ENCODE measurements at places on chromosomes 3 and 15. TPM values are rescaled to one million over a fixed set of nuclear protein-coding genes. Genes with fewer than 3 reads are reported as not detected.

DNA sequence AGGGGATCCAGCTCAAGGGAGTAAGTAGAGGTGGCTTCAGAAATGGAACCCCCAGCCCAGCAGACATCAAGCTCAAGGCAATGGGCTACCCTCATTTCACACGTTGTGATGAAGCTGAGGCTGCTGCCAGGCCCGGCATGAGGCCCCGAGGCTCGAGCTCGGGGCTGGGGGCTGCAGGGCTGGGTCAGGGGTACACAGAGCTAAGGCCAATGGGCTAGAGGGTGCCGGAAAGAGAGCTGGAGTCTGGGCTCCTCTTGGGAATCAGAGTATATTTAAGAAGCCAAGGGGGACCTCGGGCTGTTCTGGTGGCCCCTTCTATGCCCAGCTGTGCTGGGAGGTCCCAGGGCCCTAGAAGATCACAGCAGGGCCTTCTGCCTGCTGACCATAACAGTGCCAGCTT lies 7.4 kb downstream of the PRSS50 start:
- peak; percentile 65 for DNase-seq

DNA sequence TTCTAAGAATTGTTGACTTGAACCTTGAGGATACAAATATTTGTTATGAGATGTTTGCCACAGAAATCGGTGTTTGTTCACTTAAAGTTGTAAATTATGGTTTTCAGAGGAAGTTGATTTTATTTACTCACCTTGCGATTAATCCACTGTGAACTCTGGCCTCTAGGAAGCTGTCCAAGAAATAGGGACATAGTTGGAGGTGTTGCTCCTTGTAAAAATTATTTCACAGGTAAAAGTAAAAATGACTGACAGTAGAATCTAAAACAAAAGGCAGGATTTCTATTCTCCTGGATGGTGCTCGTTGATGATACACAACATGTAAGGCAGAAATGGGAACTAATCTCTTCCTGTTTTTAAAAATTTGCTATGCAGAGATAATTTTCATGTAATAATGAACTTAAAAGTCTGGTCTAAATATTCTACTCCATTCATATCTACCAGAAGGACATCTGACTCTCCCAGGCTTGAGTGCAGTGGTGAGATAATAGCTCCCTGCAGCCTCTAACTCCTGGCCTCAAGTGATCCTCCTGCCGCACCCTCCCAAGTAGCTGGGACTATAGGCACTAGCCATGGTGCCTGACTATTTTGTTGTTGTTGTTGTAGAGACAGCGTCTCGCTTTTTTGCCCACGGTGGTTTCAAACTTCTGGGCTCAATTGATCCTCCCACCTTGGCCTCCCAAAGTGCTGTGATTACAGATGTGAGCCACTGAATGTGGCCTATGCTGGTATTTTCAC lies 17.1 kb upstream of the LZTFL1 start:
- no peak for DNase-seq

Gene HRH1
- total RNA-seq: 5.5 TPM

GRCh38 chr15:59281699-59282098 lies 75.1 kb downstream of the LDHAL6B start:
- DNase-seq: no peak

GRCh38 chr3:36786921-36787890 lies 22.9 kb upstream of the DCLK3 start:
- no peak for DNase-seq

Gene SAMMSON
- 0.28 TPM for total RNA-seq

DNA sequence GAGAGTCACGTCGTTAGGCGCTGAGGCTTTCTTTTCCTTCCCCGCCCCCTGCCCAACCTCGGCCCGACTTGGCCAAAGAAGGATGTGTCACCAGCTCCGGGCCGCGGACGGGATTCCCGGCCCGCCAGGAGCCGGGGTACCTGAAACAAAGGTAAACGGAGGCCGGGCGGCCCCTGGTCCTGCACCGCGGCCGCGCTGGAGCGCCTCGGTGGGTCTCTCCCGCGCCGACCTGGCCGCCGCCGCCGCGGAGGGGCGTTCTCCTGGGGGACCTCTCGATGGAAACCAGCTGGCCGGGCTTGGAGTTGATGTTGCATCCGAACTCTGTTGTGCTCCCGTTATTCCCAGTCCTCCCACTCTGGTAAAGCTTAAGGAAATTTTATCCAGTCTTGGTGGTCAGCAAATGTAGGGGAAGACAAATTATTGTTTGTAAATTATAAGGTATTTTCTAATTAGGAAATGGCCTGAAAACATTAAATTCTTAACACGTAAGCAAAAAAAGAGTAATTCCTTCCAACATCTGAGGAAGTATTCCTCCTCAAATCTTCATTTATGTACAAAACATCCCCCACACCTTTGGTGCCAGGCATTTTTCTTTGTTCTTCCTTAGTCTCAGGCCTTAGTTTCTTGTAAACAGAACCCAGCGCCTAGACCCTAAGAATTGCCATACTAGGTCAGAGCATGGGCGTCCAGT lies 888 bp downstream of the PPP2R3A start:
- DNase-seq: no peak

- DNase-seq: no peak
Observed at GRCh38 chr3:153552887-153553604, 391.0 kb downstream of the RAP2B start.

DNA sequence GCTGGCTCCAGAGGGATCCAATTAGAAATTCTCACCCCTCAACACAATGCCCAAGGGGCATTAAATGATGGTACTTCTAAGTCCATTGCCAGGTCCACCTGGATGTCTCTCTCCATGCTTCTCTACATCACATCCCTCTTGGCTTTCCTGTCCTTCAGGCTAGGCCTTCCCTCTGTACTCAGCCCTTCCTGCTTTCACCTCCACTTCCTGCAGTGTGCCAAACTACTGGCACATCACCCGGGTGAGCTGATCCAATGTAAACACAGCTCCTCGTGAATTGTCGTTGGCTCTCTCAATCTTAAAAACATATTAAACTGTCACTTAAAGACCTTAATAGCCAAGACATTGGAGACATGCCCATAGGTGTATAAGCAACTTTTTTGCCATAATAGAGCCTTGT lies 4.0 kb downstream of the LMCD1 start:
- DNase-seq: no peak

GRCh38 chr3:180776433-180776832 lies 97.1 kb upstream of the CCDC39 start:
- no peak for DNase-seq

- no peak for DNase-seq
Observed at GRCh38 chr3:125125821-125126245, 70.0 kb upstream of the HEG1 start.

- no peak for DNase-seq
Observed at GRCh38 chr15:42239528-42240182, 31.6 kb upstream of the VPS39 start.

GRCh38 chr3:16888785-16889607 lies 4.2 kb downstream of the PLCL2 start:
- DNase-seq: no peak

Gene BBX
- total RNA-seq: 66.6 TPM

GRCh38 chr3:186760141-186760833 lies 23.1 kb upstream of the EIF4A2 start:
- no peak for DNase-seq

GRCh38 chr3:47645551-47645950 lies 66.9 kb upstream of the CSPG5 start:
- DNase-seq: no peak

Gene OR5K2
- not detected for total RNA-seq

GRCh38 chr3:99541181-99541580 lies 97.2 kb upstream of the COL8A1 start:
- DNase-seq: no peak

GRCh38 chr3:73484656-73485248 lies 140.0 kb downstream of the PDZRN3 start:
- DNase-seq: no peak

- DNase-seq: no peak
Observed at GRCh38 chr3:38364721-38365400, 18.3 kb downstream of the XYLB start.

Gene CLDN11
- total RNA-seq: 26.5 TPM

Gene SLC28A2
- total RNA-seq: not detected

DNA sequence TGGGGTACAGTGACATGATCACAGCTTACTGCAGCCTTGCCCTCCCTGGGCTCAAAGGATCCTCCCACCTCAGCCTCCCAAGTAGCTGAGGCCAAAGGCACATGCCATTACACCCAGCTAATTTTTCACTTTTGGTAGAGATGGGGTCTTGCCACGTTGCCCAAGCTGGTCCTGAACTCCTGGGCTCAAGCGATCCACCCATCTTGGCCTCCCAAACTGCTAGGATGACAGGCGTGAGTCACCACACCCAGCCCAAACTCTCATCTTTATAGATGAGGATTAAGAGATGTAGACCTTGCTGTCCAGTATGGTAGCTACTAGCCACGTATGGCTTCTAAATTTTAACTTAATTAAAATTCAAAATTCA lies 4.4 kb upstream of the ABHD5 start:
- no peak for DNase-seq

- no peak for DNase-seq
Observed at GRCh38 chr15:80560601-80561400, 134.3 kb upstream of the ABHD17C start.

Gene CTXN2
- not detected for total RNA-seq

- DNase-seq: no peak
Observed at GRCh38 chr3:62708638-62709373, 166.4 kb downstream of the CADPS start.

GRCh38 chr3:196688349-196688748 lies 23.7 kb downstream of the CEP19 start:
- DNase-seq: peak; percentile 87

GRCh38 chr3:55272031-55272645 lies 215.0 kb downstream of the WNT5A start:
- no peak for DNase-seq

Gene ADAM10
- 86.8 TPM for total RNA-seq

DNA sequence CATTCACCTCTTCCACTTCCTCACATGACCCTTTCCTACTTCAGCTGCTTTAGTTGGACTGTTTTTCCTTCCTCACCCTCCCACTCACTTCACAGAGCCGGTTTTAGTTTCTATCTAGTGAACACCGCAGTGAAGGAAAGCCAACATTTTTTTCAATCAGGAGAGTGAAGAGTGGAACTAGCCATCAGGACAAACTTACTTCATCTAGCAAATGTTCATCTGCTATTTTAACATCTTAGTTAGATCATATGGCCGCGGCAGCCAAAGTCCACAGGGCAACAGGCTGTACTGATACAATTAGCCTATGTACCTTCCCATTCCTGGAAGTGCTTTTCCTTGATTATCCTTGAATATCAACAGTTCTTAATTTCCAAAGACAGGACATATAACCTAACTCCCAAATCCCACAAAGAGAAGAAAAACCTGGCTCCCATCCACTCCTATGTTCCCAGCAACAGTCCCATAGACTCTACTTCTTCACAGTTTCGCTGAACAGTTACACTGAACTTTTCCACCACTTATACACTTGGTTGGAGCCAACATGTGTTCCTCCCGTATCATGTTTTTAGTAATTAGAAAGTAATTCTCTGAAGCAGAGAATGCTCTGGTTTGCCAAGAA lies 456.2 kb upstream of the THBS1 start:
- no peak for DNase-seq

Gene BRK1
- total RNA-seq: 98.9 TPM

Gene UBA5
- total RNA-seq: 31.6 TPM

DNA sequence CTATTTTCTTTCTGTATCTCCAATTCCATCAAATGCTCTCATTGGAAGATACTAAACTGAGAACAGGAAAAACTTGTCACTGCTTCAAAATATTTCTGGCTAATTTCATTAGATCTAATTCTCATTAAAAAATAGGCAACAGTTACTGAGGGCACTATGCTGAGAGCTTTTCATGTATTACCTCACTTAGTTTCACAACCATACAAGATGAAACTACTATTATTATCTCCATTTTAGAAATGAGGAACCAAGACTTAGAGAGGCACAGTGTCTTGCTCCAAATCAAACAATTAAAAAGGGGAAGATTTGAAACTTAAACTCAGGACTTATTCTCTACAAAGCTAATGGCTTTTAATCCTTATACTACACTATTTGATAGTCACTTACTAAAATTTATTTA lies 7.2 kb upstream of the OTOL1 start:
- no peak for DNase-seq

- DNase-seq: no peak
Observed at GRCh38 chr3:178880274-178880673, 191.3 kb downstream of the ZMAT3 start.

Gene TGM4
- not detected for total RNA-seq

DNA sequence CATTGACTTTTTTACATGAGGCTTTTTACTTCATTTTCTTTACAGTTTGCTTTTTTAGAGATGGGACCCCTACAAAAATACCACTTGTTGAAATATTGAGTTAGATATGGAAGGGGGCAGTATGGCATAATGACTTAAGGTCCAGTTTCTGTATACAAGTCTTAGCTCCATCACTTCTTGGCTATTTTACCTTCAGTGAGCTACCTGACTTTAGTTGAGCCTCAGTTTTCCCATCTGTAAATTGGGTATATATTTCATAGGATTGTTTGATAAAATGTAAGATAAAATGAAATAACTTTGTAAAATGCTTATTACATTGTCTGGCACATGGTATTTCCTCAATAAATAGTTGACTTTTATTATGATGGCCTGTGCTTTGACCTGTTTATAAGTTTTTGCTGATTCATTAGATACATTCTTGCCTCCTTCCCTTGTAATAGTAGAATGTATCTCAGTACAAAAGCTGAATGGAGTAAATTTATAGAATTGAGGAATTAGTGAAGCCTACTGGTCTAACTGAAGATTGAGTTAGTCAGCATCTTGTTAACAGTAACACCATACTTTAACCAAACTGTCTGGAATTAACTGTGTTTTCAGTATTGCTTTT lies 27.6 kb downstream of the TBC1D23 start:
- no peak for DNase-seq

DNA sequence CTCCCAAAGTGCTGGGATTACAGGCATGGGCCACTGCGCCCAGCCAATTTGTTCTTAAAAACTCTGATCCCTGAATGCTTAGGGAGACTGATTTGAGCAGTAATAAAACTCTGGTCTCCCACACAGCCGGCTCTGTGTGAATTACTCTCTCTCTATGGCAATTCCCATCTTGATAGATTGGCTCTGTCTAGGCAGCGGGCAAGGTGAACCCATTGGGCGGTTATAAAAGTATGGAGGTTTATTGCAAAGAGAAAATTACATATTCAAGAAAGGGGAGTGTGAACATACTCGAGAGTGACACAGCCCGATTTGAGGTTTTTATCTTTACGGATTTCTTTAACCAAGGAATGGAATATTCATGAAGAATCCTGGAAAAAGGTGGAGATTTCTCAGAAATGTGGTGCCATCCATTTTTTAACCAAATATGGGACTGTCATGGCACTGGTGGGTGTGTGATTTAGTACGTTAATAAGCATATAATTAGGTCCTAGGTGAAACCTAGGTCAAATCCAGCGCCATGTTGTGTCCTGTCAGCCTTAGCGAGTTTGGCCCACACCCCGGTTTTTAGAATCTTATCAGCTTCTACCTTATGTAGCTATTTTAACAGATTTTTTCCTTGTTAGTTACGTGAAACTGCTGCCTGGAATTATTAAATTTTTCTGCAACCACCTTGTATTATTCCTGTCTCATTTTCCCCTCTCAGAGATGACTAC lies 7.2 kb upstream of the GMPS start:
- no peak for DNase-seq

Gene FMN1
- total RNA-seq: 20.2 TPM

GRCh38 chr3:127915937-127916493 lies 983 bp downstream of the KBTBD12 start:
- DNase-seq: no peak

GRCh38 chr3:66603151-66603611 lies 102.4 kb upstream of the LRIG1 start:
- no peak for DNase-seq

Gene NR2E3
- total RNA-seq: not detected

- DNase-seq: no peak
Observed at GRCh38 chr3:4394048-4394447, 73.0 kb downstream of the SUMF1 start.

GRCh38 chr3:4830586-4830914 lies 148.7 kb upstream of the BHLHE40 start:
- no peak for DNase-seq
